ENCODE measurements at places on chromosomes 3 and 15.

GRCh38 chr15:67571648-67572415 is 29.3 kb downstream of the MAP2K5 start:
- no peak for DNase-seq

- no peak for DNase-seq
These were observed 43.0 kb upstream of the HEG1 start for GRCh38 chr3:125098611-125099291.

GRCh38 chr3:156217674-156218352 is 97.4 kb downstream of the KCNAB1 start:
- no peak for DNase-seq

DNA sequence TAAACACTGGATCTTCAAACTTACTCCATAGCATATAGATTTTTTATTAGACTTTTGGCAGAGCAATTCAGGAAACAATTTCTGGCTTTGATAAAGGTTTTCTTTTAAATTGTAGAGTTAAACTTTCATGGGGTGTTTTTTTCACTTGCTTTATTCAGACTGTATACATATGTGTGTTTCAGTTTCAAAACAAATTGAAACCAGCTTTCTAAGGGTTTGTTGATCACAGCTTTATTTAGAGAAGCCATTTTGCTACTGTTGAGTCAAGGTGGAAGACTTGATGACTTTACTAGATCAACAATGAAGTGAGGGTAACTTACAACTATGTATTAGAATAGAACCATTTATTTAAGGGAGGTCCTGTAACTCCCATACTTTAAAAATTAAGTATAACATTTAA is 6.2 kb downstream of the UBE2E1 start:
- DNase-seq = no peak

- no peak for DNase-seq
These were observed 138.9 kb downstream of the TCF12 start for GRCh38 chr15:57057134-57057930.

GRCh38 chr15:28993051-28993719 is 107.4 kb downstream of the APBA2 start:
- no peak for DNase-seq

DNA sequence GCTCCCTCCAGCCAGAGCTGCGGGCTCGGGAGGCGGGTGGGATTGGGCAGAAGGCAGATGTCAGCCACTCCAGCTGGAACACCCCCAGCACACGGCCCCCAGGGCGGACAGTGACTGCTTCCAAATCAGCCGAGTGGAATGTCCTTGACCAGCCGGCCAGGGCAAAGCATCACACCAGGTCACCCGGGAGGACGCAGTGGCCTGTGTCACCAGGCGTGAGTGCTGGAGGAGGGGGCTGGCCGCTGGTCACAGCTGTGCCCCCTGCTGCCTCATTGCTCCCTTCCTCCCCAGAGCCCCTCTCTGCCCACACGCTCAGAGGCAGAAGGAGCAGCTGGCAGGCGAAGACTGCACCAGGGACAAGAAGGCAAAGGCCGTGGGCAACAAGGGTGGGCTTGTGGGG is 33.5 kb downstream of the NTRK3 start:
- DNase-seq = no peak

GRCh38 chr3:32963871-32964270 is 12.4 kb downstream of the CCR4 start:
- DNase-seq = no peak

- DNase-seq = peak; percentile 28
These were observed 6.9 kb upstream of the FOXB1 start for GRCh38 chr15:59997070-59997701.

DNA sequence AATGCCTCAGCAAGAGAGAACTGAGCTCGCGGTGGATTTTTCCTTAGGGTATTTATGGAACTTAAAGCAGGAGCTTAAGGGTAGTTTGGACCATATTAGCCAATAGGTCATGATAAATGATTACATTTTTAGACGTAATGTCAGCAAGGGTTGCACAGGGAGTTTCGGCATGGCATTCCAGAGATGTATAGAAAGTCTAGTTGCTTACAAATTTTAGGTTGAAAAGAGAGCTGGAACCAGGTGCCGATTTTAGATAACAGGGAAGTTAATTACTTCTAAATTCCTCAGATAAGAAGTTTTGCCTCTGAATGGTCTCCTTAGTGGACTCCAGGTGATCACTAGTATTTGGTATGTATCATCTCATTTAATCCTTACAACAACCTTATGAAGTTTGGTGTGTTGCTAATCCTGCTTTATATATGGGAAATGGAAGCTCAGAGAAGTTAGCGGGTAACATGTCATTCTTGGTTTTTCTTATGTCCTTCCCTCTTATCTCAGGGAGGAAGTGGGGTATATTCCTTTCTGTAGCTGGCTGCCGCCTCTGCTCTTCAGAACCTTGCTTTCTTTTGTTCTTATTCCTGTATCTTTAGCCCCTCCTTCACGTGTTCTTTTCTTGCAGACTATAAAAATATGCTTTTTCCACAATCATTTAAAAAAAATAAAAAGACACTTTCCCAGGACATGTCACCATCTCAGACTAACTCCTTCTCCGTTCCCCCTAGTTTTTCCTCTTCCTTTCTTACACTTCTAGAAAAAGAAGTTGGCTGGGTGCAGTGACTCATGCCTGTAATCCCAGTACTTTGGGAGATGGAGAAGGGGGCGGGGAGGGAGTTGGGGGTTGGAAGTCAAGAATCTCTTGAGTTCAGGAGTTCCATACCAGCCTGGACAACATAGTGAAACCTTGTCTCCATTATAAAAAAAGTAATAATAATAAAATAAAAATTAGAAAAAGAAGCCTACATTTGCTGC is 25.7 kb downstream of the IQGAP1 start:
- no peak for DNase-seq

DNA sequence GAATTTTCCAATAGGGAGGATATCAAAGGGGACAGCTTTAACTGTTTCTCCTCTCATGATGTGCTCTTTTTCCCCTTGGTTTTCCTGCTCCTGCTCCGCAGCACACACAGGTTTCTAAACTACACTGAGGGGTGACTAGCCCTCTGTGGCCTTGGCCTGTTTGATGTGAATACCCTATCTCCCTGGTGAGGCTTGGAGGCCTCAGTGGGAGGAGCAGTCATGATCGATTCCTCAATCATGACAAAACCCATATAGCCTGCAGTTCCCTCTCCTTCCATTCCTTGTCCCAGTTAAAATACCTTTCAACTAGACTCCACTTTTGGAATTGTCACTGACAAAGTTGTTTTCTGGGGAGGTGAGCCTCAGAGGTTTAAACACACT is 24.0 kb upstream of the USP3 start:
- no peak for DNase-seq

Data from T-helper 2 cell (primary cell).